ENCODE measurements at places on chromosomes 3 and 15. TPM values are rescaled to one million over a fixed set of nuclear protein-coding genes. Genes with fewer than 3 reads are reported as not detected.

DNA sequence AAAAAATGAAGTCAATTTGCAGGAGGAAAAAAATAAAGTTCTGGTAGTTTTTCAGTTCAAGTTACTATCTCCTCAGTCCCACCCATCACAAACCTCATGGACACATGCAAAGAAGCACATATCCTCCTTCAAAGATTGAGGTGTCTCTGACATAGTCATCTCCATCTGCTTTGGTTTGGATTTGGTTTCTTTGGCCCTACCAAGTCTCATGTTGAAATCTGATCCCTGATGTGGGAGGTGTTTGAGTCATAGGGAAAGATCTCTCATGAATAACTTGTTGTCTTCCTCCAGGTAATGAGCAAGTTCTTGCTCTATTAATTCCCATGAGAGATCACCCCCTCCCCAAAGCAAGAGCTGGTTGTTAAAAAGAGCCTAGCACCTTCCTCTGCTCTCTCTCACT, 446.8 kb downstream of the IGSF11 start:
- H3K27ac ChIP-seq: no peak overlapping the region
- no peak for DNase-seq
- H3K4me1 ChIP-seq: no peaks in the 10 kb centered on the region

- no peaks in the 10 kb centered on the region for H3K27me3 ChIP-seq
- H3K4me3 ChIP-seq: no peak overlapping the region
- no peak for DNase-seq
- no peaks in the 10 kb centered on the region for H3K4me1 ChIP-seq
These were observed 90.1 kb downstream of the B3GALNT1 start for GRCh38 chr3:161014843-161015749.

- H3K36me3 ChIP-seq: peaks cover 3% of the 10 kb centered on the region
- no peak for DNase-seq
- H3K4me3 ChIP-seq: no peak overlapping the region
- no peak overlapping the region for H3K27ac ChIP-seq
- peaks cover 24% of the 10 kb centered on the region for H3K4me1 ChIP-seq
- H3K27me3 ChIP-seq: peaks cover 6% of the 10 kb centered on the region
These were observed 15.5 kb upstream of the CMTM7 start for GRCh38 chr3:32376115-32376514.

GRCh38 chr3:45095916-45096526, 50.2 kb downstream of the CDCP1 start:
- H3K36me3 ChIP-seq: peaks cover 59% of the 10 kb centered on the region
- H3K27ac ChIP-seq: no peak overlapping the region
- H3K27me3 ChIP-seq: peaks cover 1% of the 10 kb centered on the region
- no peak for DNase-seq
- H3K4me1 ChIP-seq: peaks cover 20% of the 10 kb centered on the region

DNA sequence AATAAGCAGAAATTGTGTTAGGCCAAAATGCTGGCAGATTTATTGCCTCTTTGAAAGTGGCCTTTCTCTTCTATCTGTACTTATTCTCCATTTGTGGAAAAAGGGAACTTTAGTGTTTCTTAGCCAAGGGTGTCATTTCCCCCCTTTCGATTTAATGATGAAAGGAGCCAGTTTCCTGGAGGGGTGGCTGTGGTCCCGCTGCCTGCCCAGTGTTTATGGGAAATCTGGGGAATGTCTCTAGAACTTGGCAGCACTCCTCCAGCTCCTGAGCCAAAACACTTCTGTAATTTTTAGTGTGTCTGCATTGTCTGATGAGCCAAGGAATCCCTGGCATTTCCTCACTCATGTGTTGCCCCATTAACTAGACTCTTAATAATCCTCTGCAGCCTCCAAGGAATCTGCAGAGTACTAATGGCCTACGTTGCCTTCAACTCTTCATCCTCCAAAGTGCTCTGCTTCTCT, 448.8 kb downstream of the GRM7 start:
- H3K4me1 ChIP-seq: no peaks in the 10 kb centered on the region
- no peak overlapping the region for H3K27ac ChIP-seq
- H3K27me3 ChIP-seq: no peaks in the 10 kb centered on the region
- DNase-seq: no peak
- H3K36me3 ChIP-seq: no peaks in the 10 kb centered on the region

DNA sequence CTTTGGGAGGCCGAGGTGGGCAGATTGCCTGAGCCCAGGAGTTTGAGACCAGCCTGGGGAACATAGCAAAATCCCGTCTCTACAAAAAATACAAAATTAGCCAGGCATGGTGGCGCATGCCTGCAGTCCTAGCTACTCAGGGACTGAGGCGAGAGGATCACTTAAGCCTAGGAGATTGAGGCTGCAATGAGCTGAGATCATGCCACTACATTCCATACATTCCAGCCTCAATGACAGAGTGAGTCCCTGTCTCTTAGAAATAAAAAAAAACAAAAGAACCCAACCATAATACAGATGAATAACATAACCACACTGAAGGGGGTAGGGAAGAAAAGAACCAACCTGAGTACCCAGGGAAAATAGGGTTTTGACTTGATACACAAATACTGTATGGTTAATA, 19.7 kb upstream of the CGNL1 start:
- peaks cover 2% of the 10 kb centered on the region for H3K27me3 ChIP-seq
- H3K27ac ChIP-seq: no peak overlapping the region
- no peaks in the 10 kb centered on the region for H3K36me3 ChIP-seq
- no peak for DNase-seq
- H3K4me1 ChIP-seq: no peaks in the 10 kb centered on the region

- no peaks in the 10 kb centered on the region for H3K36me3 ChIP-seq
- no peak for DNase-seq
- H3K27ac ChIP-seq: no peak overlapping the region
- H3K4me1 ChIP-seq: no peaks in the 10 kb centered on the region
These were observed 319.9 kb upstream of the GRM7 start for GRCh38 chr3:6540981-6541380.

DNA sequence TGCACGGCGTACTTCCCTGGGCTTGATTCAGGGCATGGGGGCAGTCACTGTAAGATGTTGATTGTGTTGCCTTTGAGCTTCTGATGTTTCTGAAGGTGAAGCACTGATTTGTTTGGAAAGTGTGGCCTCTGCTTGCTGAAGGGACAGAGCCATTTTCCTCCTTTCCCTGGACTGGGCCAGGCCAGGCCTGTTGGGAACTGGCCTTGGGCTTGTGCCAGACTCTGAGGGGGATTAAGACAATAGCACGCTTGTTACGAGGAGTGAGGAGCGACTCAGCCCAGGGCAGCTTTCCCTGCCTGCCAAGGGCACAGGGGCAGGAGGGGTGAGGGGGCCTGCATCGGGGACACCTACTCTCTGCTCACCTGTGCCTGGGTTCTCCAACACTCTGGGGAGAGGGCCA, 42.9 kb downstream of the LINGO1 start:
- no peaks in the 10 kb centered on the region for H3K4me1 ChIP-seq
- no peak for DNase-seq
- H3K4me3 ChIP-seq: no peak overlapping the region
- no peaks in the 10 kb centered on the region for H3K27me3 ChIP-seq
- no peaks in the 10 kb centered on the region for H3K36me3 ChIP-seq
- no peak overlapping the region for H3K27ac ChIP-seq

- H3K36me3 ChIP-seq: no peaks in the 10 kb centered on the region
- H3K4me3 ChIP-seq: no peak overlapping the region
- H3K4me1 ChIP-seq: no peaks in the 10 kb centered on the region
- H3K27me3 ChIP-seq: no peaks in the 10 kb centered on the region
These were observed 383.6 kb upstream of the SEMA6D start for GRCh38 chr15:47333734-47334133.

GRCh38 chr15:43226436-43227305, 5.9 kb upstream of the EPB42 start:
- peaks cover 11% of the 10 kb centered on the region for H3K27me3 ChIP-seq
- no peak for DNase-seq
- no peak overlapping the region for H3K27ac ChIP-seq
- H3K36me3 ChIP-seq: no peaks in the 10 kb centered on the region
- H3K4me3 ChIP-seq: no peak overlapping the region

GRCh38 chr15:78437762-78438618, at the start of gene IREB2:
Gene IREB2, plus strand, starts transcription at chr15:78438216. Its CDS starts 122 bp downstream, at chr15:78438338.
- H3K4me1 ChIP-seq: peaks cover 38% of the 10 kb centered on the region
- DNase-seq: peak; percentile 98
- H3K27ac ChIP-seq: peak within 1 kb of the TSS; percentile 94
- no peaks in the 10 kb centered on the region for H3K27me3 ChIP-seq

DNA sequence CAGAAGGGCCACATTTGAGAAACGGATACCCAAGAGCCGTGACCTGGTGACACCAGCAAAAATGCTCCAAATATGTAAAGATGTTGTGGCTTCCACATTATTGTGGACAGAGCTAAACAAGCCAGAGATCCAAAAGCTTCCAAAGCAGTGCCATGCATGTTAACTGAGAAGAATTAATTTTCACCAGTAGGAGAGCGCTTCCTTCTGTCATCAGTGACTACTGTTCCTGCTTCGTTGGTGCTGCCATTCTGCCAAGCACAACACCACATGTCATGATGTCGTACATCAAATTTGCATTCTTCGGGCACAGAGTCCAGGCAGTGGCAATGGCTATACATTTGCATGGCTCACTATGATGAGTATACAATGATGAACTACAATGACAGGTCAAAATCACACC, 19.1 kb upstream of the CHST2 start:
- H3K4me1 ChIP-seq: no peaks in the 10 kb centered on the region
- no peaks in the 10 kb centered on the region for H3K36me3 ChIP-seq
- H3K4me3 ChIP-seq: no peak overlapping the region

DNA sequence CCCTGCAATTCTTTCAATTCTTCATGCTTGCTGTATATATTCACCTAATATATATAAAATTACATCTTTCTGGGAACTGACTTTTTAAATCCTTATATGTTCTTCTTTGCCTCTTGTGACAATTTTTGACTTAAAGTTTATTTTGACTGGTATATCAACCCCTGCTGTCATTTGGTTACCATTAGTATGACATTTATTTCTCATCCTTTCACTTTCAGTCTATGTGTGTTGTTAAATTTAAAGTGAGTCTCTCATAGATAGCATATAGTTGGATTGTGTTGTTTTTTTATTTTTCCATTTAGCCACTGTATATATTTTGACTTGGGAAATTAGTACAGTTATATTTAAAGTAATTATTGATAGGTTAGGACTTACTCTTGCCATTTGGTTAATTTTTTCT, 194.9 kb downstream of the DPH6 start:
- no peak for DNase-seq
- H3K27me3 ChIP-seq: no peaks in the 10 kb centered on the region
- no peak overlapping the region for H3K27ac ChIP-seq
- no peaks in the 10 kb centered on the region for H3K36me3 ChIP-seq
- H3K4me3 ChIP-seq: no peak overlapping the region

GRCh38 chr3:183958226-183958625, 59.5 kb downstream of the ABCC5 start:
- H3K36me3 ChIP-seq: peaks cover 5% of the 10 kb centered on the region
- no peaks in the 10 kb centered on the region for H3K27me3 ChIP-seq
- no peak overlapping the region for H3K4me3 ChIP-seq
- DNase-seq: no peak
- H3K4me1 ChIP-seq: no peaks in the 10 kb centered on the region
- no peak overlapping the region for H3K27ac ChIP-seq

- no peaks in the 10 kb centered on the region for H3K4me1 ChIP-seq
- H3K36me3 ChIP-seq: peaks cover 70% of the 10 kb centered on the region
- no peak for DNase-seq
- H3K4me3 ChIP-seq: no peak overlapping the region
- H3K27me3 ChIP-seq: no peaks in the 10 kb centered on the region
These were observed 17.5 kb upstream of the CPNE9 start for GRCh38 chr3:9686050-9686550.

- H3K36me3 ChIP-seq: no peaks in the 10 kb centered on the region
- H3K4me1 ChIP-seq: no peaks in the 10 kb centered on the region
- no peak for DNase-seq
- peaks cover 51% of the 10 kb centered on the region for H3K27me3 ChIP-seq
- H3K4me3 ChIP-seq: no peak overlapping the region
- no peak overlapping the region for H3K27ac ChIP-seq
These were observed 39.1 kb downstream of the SEMA5B start for GRCh38 chr3:122988508-122988907.

GRCh38 chr3:150747886-150748683, 14.9 kb downstream of the SIAH2 start:
- H3K27ac ChIP-seq: peak overlapping the region; percentile 38
- H3K27me3 ChIP-seq: no peaks in the 10 kb centered on the region
- H3K4me1 ChIP-seq: peaks cover 87% of the 10 kb centered on the region
- H3K36me3 ChIP-seq: peaks cover 90% of the 10 kb centered on the region
- no peak for DNase-seq

- no peaks in the 10 kb centered on the region for H3K27me3 ChIP-seq
- no peaks in the 10 kb centered on the region for H3K36me3 ChIP-seq
- no peak for DNase-seq
- peaks cover 15% of the 10 kb centered on the region for H3K4me1 ChIP-seq
- H3K27ac ChIP-seq: no peak overlapping the region
- H3K4me3 ChIP-seq: no peak overlapping the region
These were observed 76.5 kb downstream of the HMG20A start for GRCh38 chr15:77497110-77497737.

DNA sequence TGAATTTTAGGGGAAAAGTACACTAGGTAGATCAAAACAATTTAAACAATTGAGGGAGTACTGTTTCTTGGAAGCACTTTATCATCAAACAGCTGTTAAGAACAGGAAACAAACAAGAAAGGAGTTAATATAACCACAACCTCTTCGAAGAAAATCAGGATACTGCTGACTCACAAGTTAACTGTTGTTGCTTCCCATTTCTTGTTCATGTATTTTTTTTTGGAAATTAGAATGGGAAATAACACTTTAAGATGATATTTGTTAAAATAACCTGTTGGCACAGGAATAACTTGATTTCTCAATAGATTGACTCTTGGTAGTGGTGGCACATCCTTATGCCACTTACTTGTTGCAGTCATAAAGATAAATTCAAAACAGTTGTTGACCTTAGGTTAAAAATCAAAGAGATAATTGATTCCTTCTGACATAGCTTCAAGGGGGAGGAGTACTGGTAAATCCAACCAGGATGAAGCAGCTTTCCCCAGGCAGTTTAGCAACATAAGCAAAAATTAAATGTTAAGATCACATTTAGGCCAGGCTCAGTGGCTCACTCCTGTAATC, 3.3 kb downstream of the BNIP2 start:
- peak overlapping the region; percentile 60 for H3K4me3 ChIP-seq
- H3K27ac ChIP-seq: peak overlapping the region; percentile 67
- no peaks in the 10 kb centered on the region for H3K27me3 ChIP-seq
- H3K4me1 ChIP-seq: peaks cover 45% of the 10 kb centered on the region

Gene PCLAF
- 59.9 TPM for total RNA-seq

Gene FOXB1
- total RNA-seq: 11.8 TPM

Gene FGD5
- not detected for total RNA-seq

Gene EIF4E3
- 17.9 TPM for total RNA-seq

Gene SCG3
- total RNA-seq: not detected

Gene OXTR
- 1.5 TPM for total RNA-seq

Gene ZBBX
- total RNA-seq: not detected

Gene PCOLCE2
- total RNA-seq: not detected

Gene BLM
- total RNA-seq: 58.9 TPM

Gene C3orf20
- total RNA-seq: 0.07 TPM

Gene FSD2
- not detected for total RNA-seq

Gene C15orf62
- total RNA-seq: 0.76 TPM

Gene CMTM6
- total RNA-seq: 108 TPM

Gene COL7A1
- 2.4 TPM for total RNA-seq

Gene GNAI2
- 267 TPM for total RNA-seq

Gene STAB1
- total RNA-seq: 0.07 TPM

Gene IQCF5
- total RNA-seq: not detected

Gene CDC25A
- 39.1 TPM for total RNA-seq

Gene ERC2
- total RNA-seq: 0.09 TPM

Gene TRANK1
- total RNA-seq: 1.1 TPM

Gene CACNA2D2
- total RNA-seq: 0.46 TPM
